ENCODE measurements at places on chromosomes 3 and 15. TPM values are rescaled to one million over a fixed set of nuclear protein-coding genes. Genes with fewer than 3 reads are reported as not detected.

DNA sequence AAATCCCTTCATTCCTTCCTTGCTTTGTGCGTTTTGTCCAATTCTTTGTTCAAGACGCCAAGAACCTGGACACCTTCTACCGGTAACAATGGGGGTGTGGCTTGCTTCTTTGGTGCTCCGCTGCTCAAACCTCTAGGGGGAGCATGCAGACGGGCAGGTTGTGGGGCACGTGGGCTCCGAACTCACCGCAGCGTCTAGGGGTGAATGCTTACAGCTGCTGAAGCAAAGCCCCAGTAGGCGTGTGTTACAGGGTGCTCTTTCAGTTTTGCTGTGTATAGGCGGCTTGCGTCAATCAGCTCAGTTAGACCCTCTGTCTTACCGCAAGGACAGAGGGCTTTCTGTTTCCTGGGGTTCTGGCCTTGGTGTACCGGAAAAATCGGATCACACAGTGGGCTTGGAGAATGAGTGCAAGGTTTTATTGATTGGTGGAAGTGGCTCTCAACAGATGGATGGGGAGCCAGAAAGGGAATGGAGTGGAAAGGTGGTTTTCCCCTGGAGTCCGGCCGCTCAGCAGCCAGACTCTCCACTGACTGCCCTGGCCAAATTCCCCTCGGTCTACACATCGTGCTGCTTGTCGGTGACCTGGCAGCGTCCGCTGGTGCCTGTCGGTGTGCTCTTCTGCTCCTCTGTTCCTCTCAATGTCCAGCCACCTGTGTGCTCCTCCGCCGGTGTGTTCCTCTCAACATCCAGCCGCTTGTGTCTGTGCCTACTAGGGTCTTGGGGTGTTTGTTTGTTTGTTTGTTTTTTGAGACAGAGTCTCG, 1.2 kb upstream of the LRRC34 start:
- DNase-seq, result no peak

Gene RBP2
- total RNA-seq, result not detected

Gene ADAMTSL3
- 0.05 TPM for total RNA-seq

DNA sequence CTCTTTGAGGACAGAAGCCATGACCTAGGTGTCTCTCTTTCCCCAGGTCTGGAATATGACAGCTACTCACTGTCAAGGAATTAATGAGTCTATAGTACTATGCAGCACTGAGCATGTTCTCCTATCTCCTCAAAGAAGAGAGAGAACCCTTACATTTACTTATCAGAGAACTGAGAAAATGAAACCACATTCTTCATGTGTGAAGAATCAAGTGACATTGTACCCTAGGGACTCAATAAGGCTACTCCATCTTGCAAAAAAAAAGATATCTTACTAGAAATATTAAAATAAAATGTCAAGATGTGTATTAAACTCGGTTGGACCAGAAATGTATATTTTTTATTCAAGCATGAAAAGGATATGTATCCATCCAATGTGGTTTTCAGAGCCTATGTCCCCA, 133.2 kb upstream of the COL8A1 start:
- no peak for DNase-seq

GRCh38 chr3:78941587-78941986, 826.2 kb downstream of the ROBO1 start:
- DNase-seq, result no peak
